ENCODE measurements at places on chromosomes 2 and 18.

DNA sequence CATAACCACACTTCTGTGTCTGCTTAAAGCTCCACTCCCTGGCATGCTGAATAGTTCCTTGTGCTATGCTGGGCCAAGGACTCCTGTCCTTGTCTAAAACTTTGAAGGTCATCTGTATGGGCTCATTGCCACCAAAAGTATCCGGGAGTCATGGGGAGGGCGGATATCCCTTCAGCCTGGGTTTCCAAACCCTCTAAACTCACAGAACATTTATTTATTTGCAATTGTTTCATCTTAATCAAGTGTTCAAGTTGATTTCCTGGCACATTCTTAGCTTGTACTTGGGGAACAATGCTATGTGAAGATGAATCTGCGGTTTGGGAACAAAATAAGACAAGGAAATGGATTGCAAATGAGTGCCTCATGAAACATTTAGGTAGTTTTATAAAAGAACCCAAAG is 1.8 kb downstream of the NOSTRIN start:
- no peak for DNase-seq

GRCh38 chr2:14120376-14120775 is 512.1 kb upstream of the LRATD1 start:
- DNase-seq: no peak

DNA sequence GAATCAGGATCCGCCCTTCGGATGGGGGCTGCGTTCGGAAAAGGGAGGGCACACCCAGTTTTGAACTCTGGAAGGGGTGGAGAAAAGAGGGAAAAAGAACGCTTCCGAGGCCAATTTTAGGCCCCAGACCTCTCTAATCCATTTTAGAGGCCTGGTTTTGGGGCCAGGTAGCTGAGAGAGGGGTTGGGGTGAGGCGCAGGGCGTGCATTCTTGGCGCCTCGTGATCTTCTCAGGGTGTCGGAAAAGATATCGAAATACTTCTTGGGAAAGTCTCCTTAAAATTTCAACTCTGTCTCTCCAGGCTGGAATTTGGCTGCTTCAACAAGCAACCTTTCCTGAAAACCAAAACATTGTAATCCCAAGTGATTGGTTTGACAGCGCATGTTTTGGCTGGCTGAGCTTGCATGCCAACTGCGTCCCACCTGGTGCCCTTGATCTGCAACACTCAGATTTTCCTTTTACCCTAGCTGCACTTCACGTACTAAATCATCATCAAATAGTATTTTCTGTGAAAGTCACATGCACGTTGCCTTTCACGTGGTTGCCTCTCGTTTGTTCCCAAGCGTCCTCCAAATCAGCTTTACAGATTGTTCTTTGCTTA is 864 bp upstream of the XPO1 start:
- DNase-seq: peak; percentile 53

GRCh38 chr2:200786826-200787225 is 24.9 kb upstream of the BZW1 start:
- DNase-seq: no peak

Measured in stimulated activated naive CD4-positive, alpha-beta T cell treated with Interleukin-2 at 50 U/mL for 16 hours (primary cell).